A172 (cell line): ENCODE measurements at places on chromosomes 1 and 21. TPM values are rescaled to one million over a fixed set of nuclear protein-coding genes. Genes with fewer than 3 reads are reported as not detected.
A peak's percentile ranks its signal among the peaks of the same experiment; 100 is the strongest.

DNA sequence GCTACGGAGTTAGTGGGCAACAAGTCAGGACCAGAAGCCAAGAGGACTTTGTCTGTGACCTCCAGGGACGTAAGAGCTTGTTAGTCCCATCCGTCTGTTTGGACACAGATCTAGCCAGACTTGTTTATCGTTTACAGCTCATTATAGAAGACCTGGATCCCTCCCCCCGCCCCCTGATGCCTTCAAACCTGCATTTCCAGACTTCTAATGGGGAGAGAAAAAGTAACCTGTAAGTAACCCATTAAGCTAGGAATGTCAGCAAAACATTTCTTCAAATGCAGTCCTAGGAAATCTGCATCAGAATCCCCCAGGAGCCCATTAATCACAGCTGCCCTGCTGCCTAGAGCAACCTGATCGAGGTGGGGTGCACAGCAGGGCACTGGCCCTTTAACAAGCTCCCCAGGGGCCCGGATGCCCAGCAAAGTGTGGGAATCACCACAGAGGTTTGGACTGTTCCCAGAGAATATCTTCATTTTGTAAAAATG is 1.4 kb upstream of the MAD2L2 start:
- DNase-seq: no peak

DNA sequence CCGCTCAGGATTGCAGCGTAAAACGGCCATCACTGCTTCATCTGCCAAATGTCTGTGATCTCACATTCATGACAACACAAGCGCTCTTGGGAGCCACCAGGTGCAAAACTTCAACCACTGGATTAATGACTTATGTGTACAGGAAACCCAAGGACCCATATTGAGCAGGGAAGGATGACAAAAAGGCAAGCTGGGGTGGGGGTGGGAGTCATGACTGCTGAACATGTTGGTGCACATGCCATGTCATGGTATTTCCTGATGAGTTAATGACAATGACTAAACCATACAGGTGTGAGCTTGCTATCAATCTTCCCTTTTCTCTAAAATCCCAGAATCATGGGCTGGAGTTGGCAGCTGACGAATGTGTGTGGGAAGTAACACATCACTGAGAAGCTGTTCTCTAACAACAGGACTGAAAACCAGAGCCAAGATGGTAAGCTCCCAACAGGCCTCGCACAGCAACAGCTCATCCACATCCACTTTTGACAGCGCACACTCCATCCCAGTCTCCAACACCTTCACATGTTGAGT is 3.1 kb upstream of the SH2D5 start:
- DNase-seq: no peak

- DNase-seq: peak; percentile 10
Observed at GRCh38 chr1:30087465-30087864, 635.9 kb downstream of the MATN1 start.

The MEX3A gene
- 11.2 and 12.5 TPM in 2 replicates for total RNA-seq

The MTARC1 gene
- total RNA-seq: not detected in 2 replicates

- DNase-seq: peak; percentile 44
Observed at GRCh38 chr1:64598100-64598571, 128.2 kb downstream of the CACHD1 start.

GRCh38 chr1:188386161-188386560 is 1557.4 kb downstream of the PLA2G4A start:
- no peak for DNase-seq

The PADI1 gene
- 1.7 and 3.5 TPM in 2 replicates for total RNA-seq

GRCh38 chr1:76095802-76096201 is 21.3 kb downstream of the ST6GALNAC3 start:
- no peak for DNase-seq

The TGFB2 gene
- total RNA-seq: 65.5 and 87.6 TPM in 2 replicates

- DNase-seq: peak; percentile 63
Observed at GRCh38 chr1:66598670-66599069, 64.7 kb downstream of the SGIP1 start.
